ENCODE measurements at places on chromosomes 12 and 14.
A peak's percentile ranks its signal among the peaks of the same experiment; 100 is the strongest.

- no peak for DNase-seq
Observed at GRCh38 chr14:78240567-78240966, 70.4 kb downstream of the NRXN3 start.

DNA sequence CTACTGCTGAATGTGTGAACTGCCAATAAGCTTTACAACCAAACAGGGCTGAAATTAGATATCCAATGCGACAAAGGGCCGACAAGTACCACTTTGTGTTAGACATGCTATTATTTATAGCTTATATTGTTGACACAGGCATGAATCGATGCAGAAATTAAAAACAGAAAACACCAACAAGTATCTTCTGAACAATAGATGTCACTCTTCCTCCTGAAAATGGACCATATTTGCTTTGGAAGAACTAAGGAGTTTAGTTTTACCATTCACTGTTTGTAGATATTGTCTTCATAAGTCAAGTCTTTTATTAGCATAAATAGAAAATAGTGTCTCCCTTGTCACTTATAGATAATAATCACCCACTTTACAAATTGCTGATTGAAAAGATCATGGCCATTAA lies 86.5 kb downstream of the LRIG3 start:
- DNase-seq: no peak

DNA sequence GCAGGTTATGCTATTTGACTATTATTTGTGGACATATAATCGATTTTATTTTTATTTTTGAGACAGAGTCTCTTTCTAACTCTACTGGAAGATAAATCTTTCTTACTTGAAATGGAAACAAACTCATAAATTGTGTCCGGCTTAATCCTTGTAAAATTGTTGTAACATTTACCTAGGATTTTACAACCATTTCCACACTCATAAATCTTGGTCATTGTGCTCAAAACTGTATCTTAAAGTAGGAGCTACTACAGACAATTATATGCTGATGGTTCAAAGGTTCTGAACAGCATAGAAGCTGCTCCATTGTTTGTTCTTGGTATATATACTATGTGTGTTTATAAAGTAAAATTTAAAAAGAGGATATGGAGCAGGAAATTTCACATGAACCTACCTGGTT lies 4.6 kb upstream of the ARF6 start:
- DNase-seq: no peak

DNA sequence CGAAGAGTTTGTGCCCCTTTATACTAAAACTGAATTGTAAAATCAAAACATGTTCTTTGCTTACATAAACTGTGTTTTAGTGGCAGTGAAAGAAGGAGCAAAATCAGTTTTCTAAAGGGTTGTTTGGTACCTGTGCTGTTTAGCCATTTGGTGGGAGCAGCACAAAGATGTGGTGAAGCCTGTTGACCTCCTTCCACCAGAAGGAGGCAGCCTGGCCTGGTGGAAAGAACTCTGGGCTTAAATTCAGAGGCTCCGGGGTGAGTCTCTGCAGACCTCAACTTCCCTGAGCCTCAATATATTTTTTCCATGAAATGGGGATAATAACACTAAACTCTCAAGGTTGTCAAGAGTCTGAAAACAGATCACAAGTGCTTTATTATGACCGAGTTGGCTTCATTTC lies 502.5 kb downstream of the VRK1 start:
- no peak for DNase-seq

GRCh38 chr14:100620255-100621100 lies 33.3 kb upstream of the BEGAIN start:
- DNase-seq: no peak

DNA sequence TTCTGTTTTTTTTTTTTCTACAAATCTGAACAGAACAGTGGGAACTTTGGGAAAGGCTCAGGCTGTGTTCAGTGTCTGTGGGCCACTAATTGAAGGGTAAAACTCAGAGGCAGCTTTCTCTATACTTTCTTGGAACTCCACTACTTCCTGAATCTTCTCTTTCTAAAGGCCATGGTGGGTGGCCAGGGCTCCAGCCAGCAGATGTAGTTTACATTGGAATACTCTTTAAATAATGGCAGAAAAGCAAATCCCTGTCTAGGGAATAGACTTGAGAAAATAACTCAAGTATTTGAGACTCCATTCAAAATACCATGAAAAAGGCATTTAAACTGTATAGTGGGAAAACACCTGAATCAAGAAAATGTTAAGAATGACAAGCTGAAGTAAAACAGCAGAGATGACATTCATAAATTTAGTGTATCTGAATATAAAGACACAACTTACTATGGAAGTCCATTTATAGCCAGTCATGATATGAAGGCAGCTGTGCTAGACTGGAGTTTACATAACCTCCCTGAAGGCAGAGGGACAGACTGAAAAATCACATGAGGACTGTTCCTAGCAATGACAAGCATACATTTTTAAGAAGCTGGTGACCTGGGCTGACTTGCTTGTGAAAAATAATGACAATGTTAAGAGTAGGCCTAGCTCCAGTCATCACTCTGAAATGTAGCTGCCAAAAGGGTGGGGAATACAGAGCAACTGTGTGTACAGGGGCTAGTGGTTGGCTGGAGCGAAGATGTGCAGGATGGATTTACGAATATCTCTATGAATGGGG lies 168.6 kb downstream of the STXBP6 start:
- DNase-seq: no peak

DNA sequence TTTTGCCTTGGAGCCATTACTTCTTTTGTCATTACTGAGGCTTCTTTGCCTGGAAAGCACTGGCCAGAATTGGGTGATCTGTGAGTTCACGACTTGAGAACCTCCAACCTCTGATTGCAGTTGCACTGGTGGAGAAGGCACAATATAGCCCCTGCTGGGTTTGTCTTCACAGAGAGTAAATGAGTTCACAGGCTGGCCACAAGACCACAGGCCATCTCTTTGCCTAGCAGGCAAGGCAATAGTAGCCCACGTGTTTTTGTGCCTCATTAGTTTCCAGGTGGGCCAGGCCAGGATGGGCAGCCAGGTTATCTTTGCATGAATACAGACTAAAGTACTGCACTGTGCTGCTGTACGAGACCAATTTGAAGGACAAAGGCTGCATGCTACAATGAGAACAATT lies 468.8 kb downstream of the NRXN3 start:
- no peak for DNase-seq

- no peak for DNase-seq
Observed at GRCh38 chr12:85985996-85986395, 111.9 kb downstream of the NTS start.

DNA sequence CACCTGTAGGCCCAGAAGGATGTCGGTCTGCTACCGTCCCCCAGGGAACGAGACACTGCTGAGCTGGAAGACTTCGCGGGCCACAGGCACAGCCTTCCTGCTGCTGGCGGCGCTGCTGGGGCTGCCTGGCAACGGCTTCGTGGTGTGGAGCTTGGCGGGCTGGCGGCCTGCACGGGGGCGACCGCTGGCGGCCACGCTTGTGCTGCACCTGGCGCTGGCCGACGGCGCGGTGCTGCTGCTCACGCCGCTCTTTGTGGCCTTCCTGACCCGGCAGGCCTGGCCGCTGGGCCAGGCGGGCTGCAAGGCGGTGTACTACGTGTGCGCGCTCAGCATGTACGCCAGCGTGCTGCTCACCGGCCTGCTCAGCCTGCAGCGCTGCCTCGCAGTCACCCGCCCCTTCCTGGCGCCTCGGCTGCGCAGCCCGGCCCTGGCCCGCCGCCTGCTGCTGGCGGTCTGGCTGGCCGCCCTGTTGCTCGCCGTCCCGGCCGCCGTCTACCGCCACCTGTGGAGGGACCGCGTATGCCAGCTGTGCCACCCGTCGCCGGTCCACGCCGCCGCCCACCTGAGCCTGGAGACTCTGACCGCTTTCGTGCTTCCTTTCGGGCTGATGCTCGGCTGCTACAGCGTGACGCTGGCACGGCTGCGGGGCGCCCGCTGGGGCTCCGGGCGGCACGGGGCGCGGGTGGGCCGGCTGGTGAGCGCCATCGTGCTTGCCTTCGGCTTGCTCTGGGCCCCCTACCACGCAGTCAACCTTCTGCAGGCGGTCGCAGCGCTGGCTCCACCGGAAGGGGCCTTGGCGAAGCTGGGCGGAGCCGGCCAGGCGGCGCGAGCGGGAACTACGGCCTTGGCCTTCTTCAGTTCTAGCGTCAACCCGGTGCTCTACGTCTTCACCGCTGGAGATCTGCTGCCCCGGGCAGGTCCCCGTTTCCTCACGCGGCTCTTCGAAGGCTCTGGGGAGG lies at the start of gene LTB4R:
TSS of gene LTB4R (plus strand) at position 857 of the 959 bp plus-strand sequence. CDS start 4,150 bp downstream, outside the sequence.
- DNase-seq: no peak

DNA sequence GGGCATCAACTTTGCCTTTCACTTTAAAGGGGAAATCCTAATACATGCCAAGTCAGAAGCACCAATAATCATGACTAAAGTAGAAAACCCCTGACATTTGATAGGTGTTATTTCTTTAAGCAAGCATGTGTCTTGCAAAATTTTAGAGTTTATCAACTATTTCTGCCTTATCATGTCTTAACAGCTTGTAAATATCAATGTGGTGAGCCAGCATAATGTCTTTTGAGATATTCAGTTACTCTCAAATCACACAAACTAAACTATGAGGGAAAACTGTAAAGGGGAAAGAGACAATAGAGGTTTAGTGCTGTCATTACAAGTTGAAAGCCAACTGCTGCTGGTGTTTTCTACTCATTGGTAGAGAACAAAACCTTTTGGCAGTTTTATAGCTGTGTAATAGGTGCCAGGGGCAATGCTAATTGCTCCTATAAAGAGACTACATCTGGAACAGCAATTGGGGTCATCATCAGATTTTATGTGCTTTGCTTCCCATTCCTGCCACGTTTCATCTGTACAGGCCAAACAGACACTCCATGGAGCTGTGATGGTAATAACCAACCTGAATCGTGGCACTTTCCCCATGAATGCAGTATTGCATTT lies 1027.4 kb downstream of the FSCB start:
- no peak for DNase-seq

- DNase-seq: no peak
Observed at GRCh38 chr14:71556730-71557129, 375.5 kb upstream of the RGS6 start.

GRCh38 chr12:120950807-120951206 lies 27.5 kb upstream of the HNF1A start:
- no peak for DNase-seq

GRCh38 chr14:56811593-56812363 lies 1.5 kb upstream of the OTX2 start:
- no peak for DNase-seq

DNA sequence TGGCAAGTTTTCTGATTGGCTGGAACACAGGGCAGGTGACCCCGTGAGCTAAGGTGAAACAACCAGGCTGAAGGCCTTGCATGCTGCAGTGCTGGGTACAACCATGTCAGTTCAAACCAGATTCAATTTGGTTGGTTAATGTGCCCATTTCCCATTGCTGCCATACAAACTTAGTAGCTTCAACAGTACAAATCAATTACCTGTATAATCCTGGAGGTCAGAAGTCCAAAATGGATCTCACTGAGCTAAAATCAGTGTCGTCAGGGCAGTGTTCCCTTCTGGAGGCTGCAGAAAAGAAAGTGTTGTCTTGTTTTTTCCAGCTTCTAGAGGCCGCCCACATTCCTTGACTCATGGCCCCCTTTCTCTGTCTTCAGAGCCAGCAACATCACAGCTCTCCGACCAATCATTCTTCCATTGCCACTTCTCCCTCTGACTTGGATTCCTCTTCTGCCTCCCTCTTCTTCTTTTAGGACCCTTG lies 221.7 kb downstream of the ZFP36L1 start:
- no peak for DNase-seq

GRCh38 chr12:45220363-45220931 lies 4.6 kb downstream of the ANO6 start:
- DNase-seq: no peak

GRCh38 chr12:115975411-115975810 lies 302.1 kb downstream of the MED13L start:
- peak; percentile 10 for DNase-seq

DNA sequence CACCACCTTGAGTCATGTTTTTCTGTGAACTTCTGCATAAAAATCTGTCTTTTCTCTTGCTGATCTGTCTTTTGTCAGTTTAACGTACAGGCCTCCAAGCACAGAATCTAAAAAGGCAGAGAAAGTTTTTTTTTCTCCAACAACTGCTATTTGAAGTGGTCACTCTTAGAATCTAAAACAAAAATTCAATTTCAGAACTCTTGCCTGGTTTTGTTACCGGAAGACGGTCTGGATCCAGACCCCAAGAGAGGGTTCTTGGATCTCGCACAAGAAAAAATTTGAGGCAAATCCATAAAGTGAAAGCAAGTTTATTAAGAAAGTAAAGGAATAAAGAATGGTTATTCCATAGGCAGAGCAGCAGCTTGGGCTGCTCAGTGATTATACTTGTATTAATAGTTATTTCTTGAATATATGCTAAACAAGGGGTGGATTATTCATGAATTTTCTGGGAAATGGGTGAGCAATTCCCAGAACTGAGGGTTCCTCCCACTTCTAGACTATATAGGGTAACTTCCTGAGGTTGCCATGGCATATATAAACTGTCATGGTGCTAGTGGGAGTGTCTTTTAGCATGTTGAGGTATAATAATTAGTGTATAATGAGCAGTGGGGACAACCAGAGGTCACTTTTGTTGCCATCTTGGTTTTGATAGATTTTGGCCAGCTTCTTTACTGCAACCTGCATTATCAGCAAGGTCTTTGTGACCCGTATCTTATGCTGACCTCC lies 150.0 kb upstream of the PLEKHA5 start:
- no peak for DNase-seq

DNA sequence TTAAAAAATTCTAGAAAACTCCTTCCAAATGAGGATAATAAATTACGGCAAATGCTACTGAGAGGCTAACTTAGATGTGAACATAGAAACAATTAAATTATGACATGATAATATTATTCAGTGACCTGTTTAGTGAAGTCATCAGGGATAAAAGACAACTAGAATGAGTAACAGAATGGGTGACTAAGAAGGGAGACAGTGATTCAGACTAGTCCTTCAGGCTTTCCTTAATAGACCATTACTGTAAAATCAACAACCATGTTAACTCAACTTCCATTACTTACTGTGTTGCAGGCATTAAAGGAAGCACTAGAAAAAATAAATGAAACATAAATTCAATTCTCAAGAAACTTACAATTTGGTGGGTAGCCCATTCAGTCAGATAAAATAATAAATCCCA lies 543.9 kb upstream of the LRFN5 start:
- no peak for DNase-seq

Measured in NCI-H526 treated with DMSO at 0.1 percent for 48 hours (cell line).